ENCODE measurements at places on chromosomes 2 and 18. TPM values are rescaled to one million over a fixed set of nuclear protein-coding genes. Genes with fewer than 3 reads are reported as not detected.

DNA sequence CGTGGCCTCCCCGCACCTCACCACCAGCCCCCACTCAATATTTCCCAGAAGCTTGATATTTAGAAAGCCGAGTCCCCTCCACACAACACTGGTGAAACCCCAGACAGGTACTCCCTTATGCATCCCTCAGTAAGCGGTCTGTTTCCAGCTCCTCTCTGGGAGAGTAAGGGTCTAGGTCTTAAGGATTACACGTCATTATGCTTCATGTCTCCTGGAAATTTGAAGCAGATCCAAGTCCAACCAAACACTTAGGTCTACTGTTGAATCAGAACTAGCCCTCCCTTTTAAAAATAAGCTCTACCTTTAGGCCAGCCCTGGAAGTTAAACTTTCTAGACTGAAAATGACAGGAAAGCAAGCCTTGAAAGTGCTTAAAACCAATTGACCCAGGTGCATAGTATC, 1.5 kb upstream of the OST4 start:
- DNase-seq, result no peak
- no peaks in the 10 kb centered on the region for H3K4me1 ChIP-seq
- H3K4me3 ChIP-seq, result no peak overlapping the region
- H3K36me3 ChIP-seq, result peaks cover 18% of the 10 kb centered on the region
- no peaks in the 10 kb centered on the region for H3K27me3 ChIP-seq

CHST10 gene
- 17.1 TPM for total RNA-seq

- H3K36me3 ChIP-seq, result no peaks in the 10 kb centered on the region
- H3K27ac ChIP-seq, result peak overlapping the region; percentile 46
- no peaks in the 10 kb centered on the region for H3K27me3 ChIP-seq
- no peak for DNase-seq
- H3K4me3 ChIP-seq, result no peak overlapping the region
These were observed 264.1 kb downstream of the EXOC6B start for GRCh38 chr2:72561621-72562318.

- no peak overlapping the region for H3K4me3 ChIP-seq
- no peaks in the 10 kb centered on the region for H3K27me3 ChIP-seq
- H3K4me1 ChIP-seq, result no peaks in the 10 kb centered on the region
- DNase-seq, result no peak
These were observed 1169.3 kb upstream of the DDX18 start for GRCh38 chr2:116645155-116645554.

- no peaks in the 10 kb centered on the region for H3K4me1 ChIP-seq
- no peak overlapping the region for H3K4me3 ChIP-seq
These were observed 752.2 kb downstream of the DPP10 start for GRCh38 chr2:115194623-115195022.

DNA sequence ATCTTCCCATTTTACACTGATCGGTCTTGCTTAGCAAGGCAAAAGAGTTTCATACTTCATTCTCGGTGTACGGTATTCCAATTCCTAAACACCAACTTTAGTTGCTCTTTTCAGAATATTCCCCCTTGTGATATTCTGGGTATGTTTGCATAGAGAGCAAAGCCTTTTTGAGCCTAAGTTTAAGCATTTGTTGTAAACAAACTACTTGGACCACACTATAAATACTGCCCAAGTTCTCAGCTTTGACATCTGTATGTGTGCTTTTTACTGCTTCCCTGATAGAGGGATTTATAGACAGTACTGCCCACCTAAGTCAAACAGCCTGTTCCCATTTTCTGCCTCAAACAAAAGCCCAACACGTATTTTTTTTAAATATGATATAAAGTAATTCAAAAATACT, 36.9 kb downstream of the CCBE1 start:
- H3K4me1 ChIP-seq, result no peaks in the 10 kb centered on the region
- H3K36me3 ChIP-seq, result no peaks in the 10 kb centered on the region
- no peaks in the 10 kb centered on the region for H3K27me3 ChIP-seq
- H3K27ac ChIP-seq, result no peak overlapping the region

DNA sequence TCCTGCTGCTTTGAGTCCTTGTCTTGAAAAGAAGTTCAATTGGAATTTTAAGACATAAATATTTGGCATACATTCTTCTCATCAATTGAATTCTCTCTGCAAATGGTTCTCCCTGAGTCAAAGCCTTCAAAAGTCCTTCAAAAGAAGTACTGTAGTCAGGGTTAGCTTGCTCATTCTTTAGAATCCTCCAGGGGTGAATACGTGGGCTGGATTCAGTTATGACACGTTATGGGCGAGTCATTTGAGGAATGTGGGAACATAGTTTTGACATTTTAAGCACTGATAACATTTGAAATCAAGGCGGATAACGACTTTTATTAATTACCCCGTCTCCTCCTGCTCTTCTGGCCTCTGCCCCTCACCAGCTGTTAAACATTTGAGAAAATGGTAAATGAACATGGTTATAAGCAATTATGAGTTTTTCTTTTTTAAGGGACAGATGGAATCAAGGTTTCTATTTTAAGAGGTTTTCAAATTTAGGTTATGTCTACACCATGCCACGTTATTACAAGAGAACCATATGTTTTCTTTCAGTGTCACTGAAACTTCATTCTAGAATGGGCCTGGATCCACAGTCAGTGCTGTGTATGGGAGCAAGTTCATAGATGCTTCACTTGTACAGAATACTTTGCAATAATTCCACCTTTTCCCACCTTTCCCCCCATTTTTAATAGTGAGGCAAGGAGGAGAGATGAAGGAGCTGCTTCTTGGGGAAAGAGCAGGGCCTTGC, 273.1 kb downstream of the TSN start:
- no peaks in the 10 kb centered on the region for H3K36me3 ChIP-seq
- DNase-seq, result no peak
- H3K4me3 ChIP-seq, result no peak overlapping the region
- no peaks in the 10 kb centered on the region for H3K27me3 ChIP-seq
- H3K4me1 ChIP-seq, result no peaks in the 10 kb centered on the region
- H3K27ac ChIP-seq, result no peak overlapping the region

GRCh38 chr2:126662621-126663020, 6.7 kb downstream of the GYPC start:
- H3K27ac ChIP-seq, result no peak overlapping the region
- H3K36me3 ChIP-seq, result no peaks in the 10 kb centered on the region
- peaks cover 19% of the 10 kb centered on the region for H3K4me1 ChIP-seq
- no peaks in the 10 kb centered on the region for H3K27me3 ChIP-seq

GRCh38 chr18:70468861-70469547, 180.2 kb downstream of the SOCS6 start:
- no peaks in the 10 kb centered on the region for H3K27me3 ChIP-seq
- no peaks in the 10 kb centered on the region for H3K36me3 ChIP-seq
- H3K27ac ChIP-seq, result no peak overlapping the region

DNA sequence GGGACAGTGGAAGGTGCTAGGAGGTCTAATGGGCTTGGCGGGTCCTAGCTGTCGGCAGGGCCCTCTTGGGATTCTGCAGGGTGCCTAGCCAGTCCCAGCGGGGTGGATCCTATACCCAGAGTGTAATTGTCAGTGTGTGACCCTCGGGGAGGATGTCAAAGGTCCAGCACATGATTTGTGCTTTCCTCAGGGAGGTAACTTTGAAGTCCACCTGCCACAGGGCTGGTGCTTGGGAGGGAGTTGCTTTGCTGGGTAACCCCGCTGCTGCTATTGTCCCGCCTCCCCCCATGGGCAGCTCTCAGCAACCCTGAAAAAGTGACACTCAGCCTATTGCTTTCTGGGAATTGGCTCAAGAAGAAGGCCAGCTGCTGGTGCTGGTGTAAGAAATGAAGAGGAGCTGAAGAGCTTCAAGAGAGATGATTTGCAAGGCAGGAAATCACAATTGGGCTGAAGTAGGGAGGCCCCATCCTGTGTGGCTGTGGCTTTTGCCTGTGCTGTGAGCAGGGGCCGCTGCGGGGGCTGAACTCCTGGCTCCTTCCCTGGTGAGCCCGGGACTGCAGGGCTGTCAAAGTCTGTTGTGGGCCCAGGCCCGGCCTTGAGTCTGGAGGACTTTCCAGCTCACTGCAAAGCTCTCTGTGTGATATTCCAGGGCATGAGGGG, 36.4 kb downstream of the EMILIN2 start:
- H3K4me1 ChIP-seq, result peaks cover 12% of the 10 kb centered on the region
- no peak overlapping the region for H3K4me3 ChIP-seq
- no peak overlapping the region for H3K27ac ChIP-seq
- no peaks in the 10 kb centered on the region for H3K36me3 ChIP-seq
- no peak for DNase-seq

DNA sequence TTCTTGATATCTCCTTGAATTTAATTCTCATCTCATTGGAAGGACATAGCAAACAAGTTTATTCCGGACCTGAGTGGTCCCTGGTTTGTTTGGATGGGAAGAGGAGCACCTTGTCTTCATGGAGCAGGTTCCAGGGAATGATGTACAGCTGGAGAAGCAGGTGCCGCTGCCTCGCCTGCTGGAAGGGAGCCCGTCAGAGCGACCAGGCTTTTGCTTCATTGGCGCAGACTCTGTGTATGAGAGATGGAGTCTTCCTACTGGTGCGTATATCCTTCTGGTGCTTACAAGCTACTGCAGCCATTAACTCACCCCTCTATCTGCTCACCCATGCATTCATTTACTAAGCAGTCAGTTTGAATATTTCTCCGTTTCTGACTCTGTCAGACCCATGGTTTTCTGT, 11.6 kb upstream of the ALLC start:
- H3K27me3 ChIP-seq, result no peaks in the 10 kb centered on the region
- no peak overlapping the region for H3K27ac ChIP-seq
- no peaks in the 10 kb centered on the region for H3K36me3 ChIP-seq
- no peak for DNase-seq

SNTG2 gene
- total RNA-seq, result 44.6 TPM

DNA sequence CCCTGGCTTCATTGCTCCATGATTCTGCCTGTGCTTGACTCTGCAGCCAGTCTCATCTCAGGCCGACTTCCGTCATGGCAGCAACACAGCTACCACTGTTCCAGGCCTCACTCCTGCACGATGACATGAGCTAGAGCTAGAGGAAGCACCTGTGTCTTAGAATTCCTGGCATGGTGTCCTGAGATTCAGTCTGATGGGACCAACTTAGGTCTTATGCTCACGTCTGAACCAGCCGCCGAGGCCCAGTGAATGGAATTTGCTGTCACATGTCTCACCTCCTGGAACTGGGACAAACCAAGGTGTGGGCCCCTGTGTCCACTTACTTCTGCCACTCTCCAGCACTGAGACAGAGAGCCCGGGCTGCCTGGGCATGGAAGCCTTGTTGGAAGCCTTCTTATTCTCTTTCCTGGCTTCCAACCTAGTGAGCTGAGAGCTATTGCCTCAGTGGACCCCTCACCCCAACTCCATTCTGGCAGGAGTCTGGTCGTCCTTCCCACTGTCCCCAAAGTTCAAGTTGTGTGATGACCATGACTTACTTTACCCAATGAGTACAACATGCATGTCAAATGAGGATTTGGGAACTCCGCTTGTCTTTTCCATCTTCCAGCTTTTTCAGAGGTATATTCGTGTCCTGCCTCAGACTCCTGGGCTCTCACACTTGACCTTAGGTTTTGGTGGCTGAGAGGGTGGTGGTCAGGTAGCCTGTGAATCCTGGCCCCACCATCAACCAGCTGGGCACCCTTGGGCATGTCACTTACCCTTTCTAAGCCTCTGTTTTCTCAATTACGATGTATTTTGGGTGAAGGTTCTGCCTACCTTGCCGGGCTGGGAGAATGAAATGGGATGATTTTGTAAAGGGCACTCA, 39.1 kb upstream of the HS6ST1 start:
- peaks cover 7% of the 10 kb centered on the region for H3K4me1 ChIP-seq
- H3K4me3 ChIP-seq, result no peak overlapping the region
- DNase-seq, result no peak
- H3K27me3 ChIP-seq, result no peaks in the 10 kb centered on the region

- H3K4me1 ChIP-seq, result no peaks in the 10 kb centered on the region
- H3K27me3 ChIP-seq, result no peaks in the 10 kb centered on the region
- no peak for DNase-seq
- H3K36me3 ChIP-seq, result no peaks in the 10 kb centered on the region
- H3K27ac ChIP-seq, result no peak overlapping the region
- no peak overlapping the region for H3K4me3 ChIP-seq
These were observed 1605.8 kb downstream of the SUCLG1 start for GRCh38 chr2:82853299-82853698.

GRCh38 chr2:145203891-145204290, 684.0 kb upstream of the ZEB2 start:
- no peak overlapping the region for H3K4me3 ChIP-seq
- no peak overlapping the region for H3K27ac ChIP-seq
- H3K4me1 ChIP-seq, result peaks cover 11% of the 10 kb centered on the region
- DNase-seq, result no peak
- H3K36me3 ChIP-seq, result no peaks in the 10 kb centered on the region

PTCD3 gene
- total RNA-seq, result 64.1 TPM

- DNase-seq, result no peak
- no peak overlapping the region for H3K4me3 ChIP-seq
- no peaks in the 10 kb centered on the region for H3K27me3 ChIP-seq
- H3K36me3 ChIP-seq, result no peaks in the 10 kb centered on the region
- H3K27ac ChIP-seq, result no peak overlapping the region
These were observed 142.9 kb upstream of the GYPC start for GRCh38 chr2:126513033-126513432.

LDLRAD4 gene
- total RNA-seq, result 36.9 TPM

FLACC1 gene
- 0.98 TPM for total RNA-seq

DNA sequence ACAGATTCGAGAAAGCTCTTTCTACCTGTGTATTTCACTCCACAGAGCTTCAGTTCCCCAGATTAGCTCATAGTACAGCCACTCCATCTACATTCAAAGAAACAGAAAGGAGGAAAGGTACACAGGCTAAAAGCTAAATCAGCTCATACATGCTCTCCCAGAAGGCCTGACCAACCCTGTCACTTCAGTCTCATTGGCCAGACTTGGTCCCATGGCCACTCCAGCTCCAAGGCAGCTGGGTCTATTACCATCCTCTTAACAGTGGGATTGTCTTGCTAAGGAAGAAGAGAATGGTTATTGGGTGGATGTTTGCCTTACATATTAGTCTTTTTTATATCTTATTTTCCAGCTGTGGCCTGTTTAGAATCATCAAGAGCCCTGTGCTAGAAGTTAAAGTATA, 572.6 kb downstream of the ARHGAP15 start:
- no peak overlapping the region for H3K4me3 ChIP-seq
- DNase-seq, result no peak
- H3K27ac ChIP-seq, result peak overlapping the region; percentile 70
- no peaks in the 10 kb centered on the region for H3K36me3 ChIP-seq

- H3K27ac ChIP-seq, result no peak overlapping the region
- no peak overlapping the region for H3K4me3 ChIP-seq
- no peak for DNase-seq
These were observed 88.0 kb downstream of the ACTR3 start for GRCh38 chr2:113977660-113978523.

MAL gene
- total RNA-seq, result 60.0 TPM

- no peaks in the 10 kb centered on the region for H3K4me1 ChIP-seq
- H3K36me3 ChIP-seq, result no peaks in the 10 kb centered on the region
- H3K4me3 ChIP-seq, result no peak overlapping the region
These were observed 50.0 kb upstream of the TTC39C start for GRCh38 chr18:23964282-23965238.

HRH4 gene
- 0.60 TPM for total RNA-seq

- no peak overlapping the region for H3K4me3 ChIP-seq
- H3K4me1 ChIP-seq, result no peaks in the 10 kb centered on the region
- no peak for DNase-seq
- H3K27me3 ChIP-seq, result no peaks in the 10 kb centered on the region
These were observed 481.0 kb upstream of the MYT1L start for GRCh38 chr2:2812117-2812516.

- peaks cover 39% of the 10 kb centered on the region for H3K4me1 ChIP-seq
- no peaks in the 10 kb centered on the region for H3K27me3 ChIP-seq
- H3K4me3 ChIP-seq, result no peak overlapping the region
- peak; percentile 59 for DNase-seq
- peaks cover 11% of the 10 kb centered on the region for H3K36me3 ChIP-seq
These were observed 67.2 kb downstream of the POLR1A start for GRCh38 chr2:86038291-86039081.
